Activated T-cell treated with anti-CD3 and anti-CD28 coated beads for 1 hour (primary cell): ENCODE measurements at places on chromosomes 6 and 20.

- no peak for DNase-seq
These were observed 12.3 kb upstream of the MYB start for GRCh38 chr6:135168766-135169165.

GRCh38 chr20:8855315-8855714 lies 213.6 kb upstream of the PLCB4 start:
- no peak for DNase-seq

DNA sequence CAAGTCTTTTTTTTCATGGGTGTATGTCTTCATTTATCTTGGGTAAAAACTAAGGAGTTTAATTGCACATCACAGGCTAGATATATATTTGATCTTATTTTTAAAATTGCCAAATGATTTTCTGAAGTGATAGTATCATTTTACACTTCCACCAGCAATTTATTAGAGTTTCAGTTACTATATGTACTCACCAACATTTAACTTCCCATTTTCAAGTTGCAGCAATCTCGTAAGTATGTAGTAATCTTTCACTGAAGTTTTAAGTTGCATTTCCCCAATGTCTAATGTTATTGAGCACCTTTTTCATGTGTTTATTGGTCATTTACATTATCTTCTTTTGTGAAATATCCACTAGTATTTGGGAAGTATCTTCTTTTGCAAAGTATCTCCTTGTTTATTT lies 277.4 kb upstream of the CNR1 start:
- no peak for DNase-seq

- no peak for DNase-seq
These were observed 18.7 kb upstream of the NRSN1 start for GRCh38 chr6:24107294-24107693.

DNA sequence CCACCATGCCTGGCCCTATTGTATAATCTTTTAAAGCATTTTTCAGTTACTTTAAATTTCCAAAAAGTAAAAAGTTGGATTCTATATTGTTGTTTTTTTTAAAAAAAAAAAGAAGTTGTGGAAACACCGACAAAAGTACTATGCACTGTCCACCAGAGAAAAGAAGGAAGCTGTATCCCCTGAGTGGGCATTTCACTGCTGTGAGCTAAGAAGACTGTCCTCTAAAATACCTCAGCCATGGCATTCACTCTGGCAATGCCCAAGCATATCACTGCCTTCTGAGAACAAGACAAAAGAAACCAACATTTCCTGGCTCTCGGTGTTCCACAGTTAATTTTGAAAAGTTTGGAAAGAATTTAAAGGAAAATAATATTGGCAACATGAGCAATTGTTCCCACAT lies 117.8 kb downstream of the IPCEF1 start:
- DNase-seq, result no peak

GRCh38 chr6:39947611-39948068 lies 13.4 kb upstream of the MOCS1 start:
- DNase-seq, result no peak
